ENCODE measurements at places on chromosomes 12 and 14.

GRCh38 chr14:102026934-102027333 is 59.9 kb downstream of the HSP90AA1 start:
- DNase-seq, result no peak

- DNase-seq, result no peak
Observed at GRCh38 chr12:103909811-103910210, 20.4 kb upstream of the HSP90B1 start.

- DNase-seq, result no peak
Observed at GRCh38 chr12:10126413-10126812, 3.6 kb downstream of the CLEC7A start.

- DNase-seq, result peak; percentile 67
Observed at GRCh38 chr12:94263011-94263811, 114.8 kb downstream of the PLXNC1 start.

DNA sequence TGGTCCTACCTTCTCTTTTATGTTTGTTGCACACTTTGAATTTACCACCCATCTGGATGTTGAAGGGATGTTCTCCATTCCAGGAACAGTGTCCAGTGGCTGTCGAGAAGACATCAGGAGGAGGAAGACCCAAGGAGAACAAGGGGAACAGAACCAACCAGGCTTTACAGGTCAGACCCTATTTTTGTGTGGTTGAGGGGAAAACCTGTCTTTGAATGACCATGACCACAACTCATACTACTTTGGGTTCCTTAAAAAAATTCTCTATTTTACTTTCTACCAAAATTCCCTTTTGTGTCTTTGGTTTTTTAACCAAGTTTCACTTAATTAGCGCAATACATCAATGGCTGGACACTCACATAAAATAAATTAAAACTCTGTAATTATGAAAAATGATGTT is 78.7 kb downstream of the PLXNC1 start:
- no peak for DNase-seq

GRCh38 chr12:116393859-116394650 is 116.6 kb upstream of the MED13L start:
- DNase-seq, result no peak

DNA sequence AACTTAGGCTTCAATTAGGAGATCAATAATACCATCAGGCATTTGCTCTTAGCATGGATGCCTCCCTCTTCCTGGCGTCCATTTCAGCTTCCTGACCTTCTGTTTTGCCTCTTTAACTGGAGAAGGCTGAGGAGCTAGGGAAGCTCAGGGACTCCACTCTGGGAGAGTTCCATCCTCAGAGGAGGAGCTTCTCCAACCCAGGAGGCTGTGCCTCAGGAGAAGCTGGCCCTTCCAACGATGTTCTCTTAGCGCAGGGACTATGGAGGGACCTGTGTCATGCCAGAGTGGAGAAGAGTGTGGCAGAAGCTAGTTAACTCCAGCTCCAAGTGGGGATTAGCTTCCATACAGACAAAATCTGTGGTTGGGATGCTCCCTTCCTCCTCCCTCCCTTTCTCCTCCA is 58.0 kb downstream of the KCNA5 start:
- no peak for DNase-seq

DNA sequence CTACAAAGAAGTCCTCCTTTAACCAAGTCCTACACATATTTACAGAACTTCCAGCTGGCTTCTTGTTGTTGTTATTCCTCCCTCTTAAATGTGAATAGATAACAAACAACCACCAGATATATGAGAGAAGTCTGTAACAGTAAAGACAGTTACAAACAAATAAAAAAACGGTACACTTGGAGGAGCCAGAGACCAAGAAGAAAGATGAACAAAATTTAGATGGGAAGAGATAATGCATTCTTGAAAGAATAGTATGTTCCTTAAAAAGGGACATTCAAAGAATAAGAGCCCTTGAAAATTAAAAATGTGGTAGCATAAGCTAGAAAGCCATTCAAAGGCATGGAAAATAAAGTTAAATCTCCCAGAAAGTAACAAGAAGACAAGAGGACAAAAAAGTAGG is 25.9 kb downstream of the SLCO1A2 start:
- DNase-seq, result no peak

DNA sequence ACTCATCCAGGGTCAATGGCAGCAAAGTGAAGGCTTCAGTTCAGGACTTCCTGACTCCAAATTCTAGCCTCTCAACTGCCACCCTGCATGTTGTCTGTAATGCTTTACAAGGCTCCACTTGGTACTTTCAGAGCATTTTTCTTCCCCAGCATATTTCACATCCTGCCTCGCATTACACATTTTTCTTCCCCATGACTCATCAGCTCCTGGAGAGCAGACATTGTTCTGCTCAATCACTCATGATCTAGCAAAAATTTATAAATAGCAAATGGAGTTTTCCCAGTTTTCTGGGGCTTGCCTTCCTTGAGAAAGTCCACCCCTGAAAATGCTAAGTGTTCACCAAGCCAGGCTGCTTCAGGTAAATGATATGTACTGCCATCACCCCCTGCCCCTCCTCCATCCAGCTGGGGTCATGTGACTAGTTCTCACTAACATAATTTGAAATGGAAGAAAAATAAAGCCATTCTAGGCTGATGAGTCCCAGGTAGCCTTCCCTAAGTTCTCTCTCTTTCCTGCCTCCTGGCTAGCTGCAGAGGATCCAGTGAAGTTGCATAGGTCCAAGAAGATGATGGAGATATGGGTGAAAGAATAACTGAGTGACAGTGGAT is 69.4 kb downstream of the ARMH4 start:
- DNase-seq, result no peak

- DNase-seq, result no peak
Observed at GRCh38 chr12:88559772-88560171, 20.5 kb downstream of the KITLG start.

GRCh38 chr14:44778604-44779003 is 183.1 kb downstream of the KLHL28 start:
- DNase-seq, result no peak

DNA sequence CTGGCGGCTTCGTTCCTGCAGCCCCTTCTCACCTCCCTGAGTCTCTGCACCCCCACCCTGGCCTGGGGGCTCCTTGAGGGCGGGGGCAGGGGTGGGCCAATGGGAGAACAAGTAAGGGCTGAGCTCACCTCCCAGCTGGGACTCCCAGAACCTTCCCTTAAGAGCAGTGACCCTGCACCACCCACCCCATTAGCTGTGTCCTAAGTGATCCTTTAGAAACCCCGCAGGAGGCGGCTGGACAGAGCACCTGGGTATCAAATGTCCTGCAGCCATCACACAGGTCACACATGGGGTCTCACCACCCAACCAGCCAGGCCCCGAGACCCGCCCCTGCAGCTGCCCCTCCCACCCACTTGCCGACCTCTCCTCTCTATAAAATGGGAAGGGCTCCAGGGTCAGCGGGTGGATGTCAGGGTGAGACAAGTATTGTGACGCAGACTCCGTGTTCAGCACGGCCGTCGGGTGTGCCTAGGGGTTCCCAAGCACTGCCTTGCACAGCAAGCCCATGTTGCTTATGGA is 151.2 kb upstream of the C14orf180 start:
- peak; percentile 15 for DNase-seq

- peak; percentile 48 for DNase-seq
Observed at GRCh38 chr12:26162905-26163304, 32.5 kb upstream of the SSPN start.

DNA sequence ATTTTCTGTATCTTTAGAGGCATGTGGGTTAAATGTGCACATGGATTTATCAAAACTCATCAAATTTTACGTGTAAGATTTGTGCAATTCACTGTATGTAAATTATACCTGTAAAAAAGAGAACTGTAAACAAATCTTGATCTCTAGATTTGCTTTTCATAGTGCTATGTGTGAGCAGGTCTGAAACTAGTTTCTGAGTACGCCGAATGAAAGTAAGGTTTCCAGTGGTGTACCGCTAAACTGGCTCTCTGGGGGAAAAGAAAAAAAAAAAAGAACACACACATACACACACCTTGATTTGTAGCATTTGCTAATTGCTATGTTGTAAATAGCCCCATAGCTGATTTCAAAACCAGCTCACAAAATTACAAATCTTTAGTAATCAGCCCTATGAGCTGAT is 8.6 kb upstream of the SLC41A2 start:
- DNase-seq, result peak; percentile 40

DNA sequence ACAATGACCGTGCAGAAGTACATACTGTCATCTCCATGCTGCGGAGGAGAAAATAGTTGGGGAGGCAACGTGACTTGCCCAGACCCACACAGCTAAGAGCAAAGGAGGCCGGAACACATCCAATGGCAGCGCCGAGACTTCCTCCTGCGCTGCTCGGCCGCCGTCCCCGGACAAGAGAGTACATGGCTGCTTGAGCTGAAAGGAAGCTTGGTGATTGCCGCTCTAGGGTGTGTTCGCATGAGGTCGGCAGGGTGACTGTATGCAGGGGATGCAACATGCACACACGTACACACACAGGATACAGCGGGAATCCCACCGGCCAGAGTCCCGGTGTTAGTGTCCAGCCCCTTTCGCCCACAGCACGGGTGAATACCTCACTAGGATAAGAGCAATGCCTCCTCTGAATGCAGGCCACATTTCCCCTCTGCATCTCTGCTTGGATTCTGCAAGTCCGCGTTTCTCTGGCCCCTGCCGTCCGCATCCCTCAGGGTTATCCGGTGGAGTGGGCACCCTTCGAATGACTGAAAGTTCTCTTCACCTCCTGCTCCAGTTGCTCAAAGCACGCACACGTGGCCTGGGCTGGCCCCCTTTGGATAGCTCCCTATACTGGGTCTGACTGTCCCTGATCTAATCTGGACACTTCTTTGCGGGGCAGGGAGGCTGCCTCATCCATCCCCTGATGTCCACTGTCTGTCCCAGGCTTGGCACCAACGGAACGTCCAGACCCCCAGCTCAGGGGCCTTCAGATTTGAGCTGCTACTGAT is 78.8 kb downstream of the GSC start:
- DNase-seq, result no peak

DNA sequence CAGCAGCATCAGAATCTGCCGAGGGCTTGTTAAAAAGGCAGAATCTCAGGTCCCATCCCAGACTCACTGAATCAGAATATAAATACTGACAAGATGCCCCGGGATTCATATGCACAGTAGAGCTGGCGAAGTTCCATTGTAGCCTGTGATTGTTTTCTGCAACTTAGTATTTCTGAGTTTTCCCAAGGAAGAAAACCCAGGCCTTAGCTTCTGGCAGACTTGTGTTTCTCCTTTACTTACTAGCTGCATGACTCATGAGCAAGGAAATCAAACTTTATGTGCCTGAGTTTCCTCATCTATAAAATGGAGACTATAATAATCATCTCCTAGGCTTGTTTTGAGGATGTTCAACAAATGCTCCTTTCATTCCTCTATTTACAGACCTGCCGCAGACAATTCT is 278.5 kb upstream of the PLEKHG7 start:
- no peak for DNase-seq

- DNase-seq, result no peak
Observed at GRCh38 chr12:58882826-58883225, 37.5 kb downstream of the LRIG3 start.

DNA sequence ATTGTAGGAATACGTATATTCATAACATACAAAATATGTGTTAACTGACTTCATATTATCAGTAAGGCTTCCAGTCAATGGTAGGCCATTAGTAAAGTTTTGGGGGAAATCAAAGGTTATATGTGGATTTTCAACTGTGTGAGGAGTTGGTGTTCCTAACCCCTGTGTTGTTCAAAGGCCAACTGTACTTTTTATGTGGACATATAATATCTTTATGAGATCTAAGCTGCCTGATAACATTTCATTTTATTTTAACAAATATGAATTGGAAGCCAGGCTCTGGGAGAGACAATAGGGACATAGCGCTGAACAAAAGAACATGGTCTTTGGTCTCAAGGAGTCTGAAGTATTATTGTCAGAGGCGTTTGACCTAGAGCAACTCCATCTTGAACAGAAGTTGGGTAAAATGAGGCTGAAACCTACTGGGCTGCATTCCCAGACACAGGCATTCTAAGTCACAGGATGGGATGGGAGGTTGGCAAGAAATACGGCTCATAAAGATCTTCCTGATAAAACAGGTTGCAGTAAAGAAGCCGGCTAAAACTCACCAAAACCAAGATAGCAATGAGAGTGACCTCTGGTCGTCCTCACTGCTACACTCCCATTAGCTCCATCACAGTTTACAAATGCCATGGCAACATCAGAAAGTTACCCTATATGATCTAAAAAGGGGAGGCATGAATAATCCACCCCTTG is 147.2 kb downstream of the KSR2 start:
- DNase-seq, result no peak

- no peak for DNase-seq
Observed at GRCh38 chr14:105028251-105028927, 7.5 kb upstream of the CDCA4 start.

- DNase-seq, result no peak
Observed at GRCh38 chr12:91111366-91112325, at the start of gene LUM. Gene LUM (minus strand): TSS chr12:91111494. CDS start chr12:91108979, 2,515 bp downstream.

DNA sequence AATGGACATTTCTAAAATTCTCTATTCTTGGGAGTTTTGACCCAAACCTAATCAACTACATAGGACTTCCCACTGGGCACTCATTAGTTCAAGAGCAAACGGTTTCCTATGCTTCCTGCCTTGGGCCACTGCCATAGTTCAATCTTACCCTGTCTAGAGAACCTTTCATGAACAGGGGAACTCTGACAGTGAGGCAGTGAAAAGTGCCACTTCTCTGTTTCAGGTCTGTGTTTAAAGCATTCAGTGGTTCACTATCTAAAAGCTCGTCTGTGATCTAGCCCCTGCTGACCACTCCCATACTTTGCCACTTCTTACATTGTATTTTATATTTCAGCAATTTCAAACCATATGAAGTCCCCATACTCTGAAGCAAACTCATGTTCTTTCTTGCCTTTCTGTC is 122.7 kb upstream of the IGF1 start:
- no peak for DNase-seq

DNA sequence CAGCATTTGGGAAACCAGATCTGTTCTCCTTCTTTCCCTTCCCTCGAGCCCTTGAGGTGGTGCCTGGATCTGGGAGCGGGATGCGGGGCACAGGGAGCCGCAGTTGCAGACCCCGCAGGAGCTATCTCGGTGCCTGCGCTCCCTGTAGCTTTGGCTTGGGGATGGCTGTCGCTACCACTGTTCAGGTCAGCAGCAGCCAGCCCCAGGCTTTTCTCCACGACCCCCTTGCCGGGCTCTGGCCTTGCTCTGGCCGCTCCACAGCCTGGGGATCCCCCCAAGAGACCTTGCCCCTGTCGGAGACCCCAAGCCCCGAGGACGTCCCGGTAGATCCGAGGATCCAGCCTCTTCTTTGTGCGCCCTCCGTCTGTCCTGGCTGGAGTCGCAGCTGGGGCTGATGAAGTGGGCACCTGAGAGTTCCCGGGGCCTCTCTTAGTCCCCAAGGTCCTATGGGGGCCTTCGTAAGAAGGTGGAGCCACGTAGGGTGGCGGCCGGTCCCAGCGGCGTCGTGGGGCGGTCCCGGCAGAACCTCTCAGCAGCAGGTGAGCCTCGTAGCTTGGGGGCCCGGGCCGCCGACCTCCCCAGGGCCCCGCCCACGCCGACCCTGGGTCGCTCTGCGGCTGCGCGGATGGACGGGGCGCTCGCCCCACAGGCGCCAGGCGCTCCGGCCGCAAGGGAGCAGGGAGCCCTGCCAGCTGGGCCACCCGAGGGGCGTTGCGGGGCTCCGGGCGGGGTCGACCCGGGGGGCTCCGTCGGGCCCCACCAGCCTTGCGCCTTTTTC is 1.3 kb downstream of the DDN start:
- DNase-seq, result peak; percentile 92

Data from GM13976 (cell line).